ENCODE measurements at places on chromosomes 1 and 21.
A peak's percentile ranks its signal among the peaks of the same experiment; 100 is the strongest.

- DNase-seq: no peak
Observed at GRCh38 chr1:41656068-41656467, 171.6 kb upstream of the EDN2 start.

DNA sequence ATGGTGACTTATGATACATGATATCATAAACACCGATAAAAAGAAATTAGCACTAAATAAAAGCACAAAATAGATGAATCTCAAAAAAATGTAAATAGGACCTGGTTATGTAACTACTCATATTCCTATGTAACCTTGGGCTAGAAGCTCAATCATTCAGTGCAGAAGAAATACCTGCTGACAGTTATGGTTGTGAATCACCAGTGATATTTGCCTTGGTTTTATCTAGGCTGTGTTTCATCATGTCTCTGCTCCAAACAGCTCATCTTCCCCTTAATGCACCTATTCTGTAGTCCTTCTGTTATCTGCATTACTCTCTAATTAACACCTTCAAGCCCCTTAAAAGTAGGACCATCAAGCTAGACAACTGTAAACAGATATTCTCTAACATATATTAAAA, 16.3 kb upstream of the PIGC start:
- no peak for DNase-seq

- DNase-seq: no peak
Observed at GRCh38 chr1:12631571-12631970, 12.3 kb upstream of the AADACL4 start.

GRCh38 chr1:206102292-206102936, 14.8 kb downstream of the AVPR1B start:
- no peak for DNase-seq

GRCh38 chr1:222040121-222040805, 298.4 kb upstream of the DUSP10 start:
- no peak for DNase-seq

DNA sequence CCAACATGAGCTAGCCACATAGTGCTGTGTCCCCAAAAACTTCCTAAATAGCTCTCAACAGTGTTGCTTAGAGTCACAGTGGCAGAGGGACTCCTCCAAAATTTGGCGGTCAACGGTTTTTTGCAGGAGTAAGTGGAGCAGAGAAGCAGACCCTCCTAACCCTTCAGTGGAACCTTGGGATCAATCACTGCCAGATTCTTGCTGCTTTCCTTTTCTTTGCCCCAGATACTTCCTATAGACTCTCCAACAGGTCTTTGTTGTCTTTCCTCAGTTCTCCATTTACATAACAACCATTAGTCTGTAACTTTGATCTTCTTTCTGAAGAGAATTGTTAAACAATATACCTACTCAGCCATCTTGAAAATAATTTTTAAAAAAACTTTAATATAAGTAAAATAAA, 556.1 kb downstream of the BRINP3 start:
- DNase-seq: no peak

DNA sequence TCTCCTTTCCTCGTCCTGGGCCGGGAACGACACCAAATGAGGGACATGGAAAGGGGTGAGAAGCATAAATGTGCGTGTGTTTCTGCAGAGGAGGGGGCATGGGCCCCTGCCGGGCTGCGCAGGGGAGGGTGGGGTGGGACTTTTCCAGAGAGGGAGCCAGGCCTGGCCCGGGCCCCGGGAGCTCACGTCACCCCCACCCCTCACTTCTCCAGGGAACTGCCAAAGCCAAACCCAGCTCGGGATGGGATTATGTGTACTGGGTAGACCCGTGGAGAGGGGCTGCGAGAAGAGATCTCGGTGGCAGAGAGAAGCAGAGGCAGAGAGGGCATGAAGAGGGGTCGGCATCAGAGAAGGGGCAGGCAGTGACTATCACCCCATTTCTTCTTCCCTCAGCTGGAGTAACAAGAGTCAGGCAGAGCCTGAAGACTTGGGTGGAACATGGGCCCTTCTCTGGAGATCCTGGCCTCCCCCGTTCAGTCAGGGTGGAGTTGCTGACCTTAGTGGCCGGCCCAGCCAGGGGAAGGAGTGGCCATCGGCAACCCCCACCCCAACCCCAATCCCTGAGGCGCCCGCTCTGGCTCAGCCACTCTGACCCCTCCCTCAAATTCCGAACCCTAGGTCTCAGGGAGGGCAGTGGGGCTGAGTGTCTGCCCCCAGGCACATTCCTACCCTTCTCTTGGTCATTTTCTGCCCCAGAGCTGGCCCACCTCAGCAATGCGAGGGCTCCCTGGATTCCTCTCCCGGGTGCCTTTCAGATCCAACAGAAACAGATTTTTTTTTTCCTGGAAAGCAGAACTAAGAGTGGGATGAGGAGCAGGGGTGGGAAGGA, 1.2 kb downstream of the ADAMTSL4 start:
- DNase-seq: no peak

DNA sequence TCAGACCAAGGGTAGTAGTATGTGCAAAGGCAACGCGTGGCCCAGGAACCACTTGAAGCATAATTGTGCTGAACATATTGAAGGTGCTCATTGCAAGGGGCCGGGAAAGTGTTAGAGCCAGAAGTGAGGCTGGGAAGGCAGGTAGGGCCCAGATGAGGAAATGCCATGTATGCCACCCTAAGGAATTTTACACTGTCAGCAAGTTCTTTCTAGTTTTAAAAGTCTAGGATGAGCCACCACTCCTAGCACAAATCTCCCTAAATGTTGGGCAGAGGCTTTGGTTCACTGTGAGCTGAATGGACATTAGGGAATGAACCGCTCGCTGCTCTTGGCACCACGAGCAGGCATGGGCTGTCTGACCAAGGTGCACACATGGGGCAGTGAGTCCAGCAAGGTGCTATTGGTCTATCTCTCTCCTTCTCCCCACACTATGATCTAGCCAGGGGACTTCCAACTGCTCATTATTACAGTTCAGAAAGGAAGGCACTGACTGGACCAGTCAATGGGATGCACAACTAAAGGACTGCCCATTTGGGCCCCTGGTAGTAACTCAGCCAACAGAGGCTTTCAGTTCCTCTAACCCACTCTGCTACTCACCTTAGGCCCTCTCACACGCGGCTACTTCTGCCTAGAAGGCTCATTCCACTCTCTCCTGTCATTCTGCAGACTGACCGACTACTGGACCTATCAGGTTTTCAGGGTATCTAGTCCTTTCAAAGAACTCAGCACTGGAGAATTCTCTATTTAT, 2.0 kb downstream of the KANK4 start:
- DNase-seq: peak; percentile 22

GRCh38 chr1:45530632-45531135, 9.0 kb upstream of the PRDX1 start:
- peak; percentile 80 for DNase-seq

GRCh38 chr1:204277563-204278219, 63.9 kb upstream of the GOLT1A start:
- DNase-seq: no peak

- peak; percentile 95 for DNase-seq
Observed at GRCh38 chr1:29171089-29171488, 10.6 kb downstream of the SRSF4 start.

GRCh38 chr1:202235856-202236837, 42.5 kb downstream of the LGR6 start:
- DNase-seq: peak; percentile 65

DNA sequence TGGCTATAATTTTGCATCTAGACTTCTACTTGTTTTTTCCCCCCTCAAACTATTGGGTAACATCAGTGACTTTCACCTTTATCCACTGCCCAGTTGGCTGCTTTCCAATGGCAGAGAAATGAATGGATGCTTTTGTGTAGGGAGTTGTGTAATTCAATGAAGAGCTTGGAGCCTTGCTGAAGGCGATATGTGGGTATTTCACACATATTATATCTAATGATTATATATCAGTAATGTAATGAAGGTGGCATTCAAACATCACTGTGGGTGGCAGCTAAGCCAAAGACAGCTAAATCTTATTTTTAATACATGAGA, 81.2 kb downstream of the TGFB2 start:
- no peak for DNase-seq

- peak; percentile 65 for DNase-seq
Observed at GRCh38 chr21:44709426-44710293, 1.7 kb downstream of the TSPEAR start.

DNA sequence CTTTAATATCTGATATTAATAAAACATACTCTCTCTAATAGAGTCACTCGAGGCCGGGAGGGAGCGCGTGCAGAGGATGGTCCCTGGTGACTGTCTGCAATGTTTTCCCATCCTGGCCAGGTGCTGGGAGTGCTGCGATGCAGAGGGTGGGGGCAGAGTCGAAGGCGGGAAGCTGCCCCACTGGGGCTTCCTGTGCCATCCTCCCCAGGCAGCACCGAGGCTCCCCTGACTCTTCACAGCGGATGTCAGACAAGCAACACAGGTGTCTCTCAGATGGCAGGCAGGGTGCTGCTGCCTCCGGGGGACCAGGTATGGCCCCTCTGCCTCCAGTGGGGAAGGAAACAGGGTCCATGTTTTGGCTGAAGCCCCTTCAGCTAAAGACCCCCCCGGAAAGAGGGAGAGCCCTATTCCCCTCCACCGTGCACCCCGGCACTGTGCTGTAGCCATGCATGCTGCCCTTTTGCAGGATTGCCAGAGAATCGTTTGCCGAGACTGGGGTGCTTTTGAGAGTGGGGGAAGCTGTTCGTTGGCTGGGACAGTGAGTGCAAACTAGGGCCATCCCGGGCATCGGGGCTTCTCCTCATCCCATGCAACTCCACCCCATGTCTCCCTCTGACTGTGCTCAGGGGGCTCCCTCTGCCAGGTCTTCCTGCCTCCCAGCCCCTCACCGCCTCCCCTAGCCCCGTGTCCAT, 32.1 kb upstream of the TTC34 start:
- DNase-seq: no peak

GRCh38 chr1:204437796-204438570, 26.4 kb upstream of the PPP1R15B start:
- DNase-seq: no peak

DNA sequence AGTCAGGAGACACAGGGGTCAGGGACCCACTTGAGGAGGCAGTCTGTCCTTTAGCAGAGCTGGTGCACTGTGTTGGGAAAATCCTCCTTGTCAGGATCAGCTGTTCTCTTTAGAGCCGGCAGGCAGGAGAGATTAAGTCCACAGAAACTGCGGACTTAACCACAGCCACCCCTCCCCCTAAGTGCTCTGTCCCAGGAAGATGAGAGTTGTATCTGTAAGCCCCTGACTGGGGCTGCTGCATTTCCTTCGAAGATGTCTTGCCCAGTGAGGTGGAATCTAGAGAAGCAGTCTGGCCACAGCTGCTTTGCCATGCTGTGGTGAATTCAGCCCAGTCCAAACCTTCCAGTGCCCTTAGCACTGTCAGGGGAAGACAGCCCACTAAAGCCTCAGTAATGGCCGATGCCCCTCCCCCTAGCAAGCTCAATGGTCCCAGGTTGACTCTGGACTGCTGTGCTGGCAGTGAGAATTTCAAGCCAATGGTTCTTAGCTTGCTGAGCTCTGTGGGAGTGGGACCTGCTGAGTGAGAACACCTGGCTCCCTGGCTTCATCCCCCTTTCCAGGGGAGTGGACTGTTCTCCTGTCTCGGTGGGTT, 172.8 kb downstream of the ST6GALNAC3 start:
- no peak for DNase-seq

GRCh38 chr1:81799939-81800694, 617 bp upstream of the ADGRL2 start:
- DNase-seq: peak; percentile 76

- peak; percentile 4 for DNase-seq
Observed at GRCh38 chr1:187491082-187491720, 662.5 kb downstream of the PLA2G4A start.

DNA sequence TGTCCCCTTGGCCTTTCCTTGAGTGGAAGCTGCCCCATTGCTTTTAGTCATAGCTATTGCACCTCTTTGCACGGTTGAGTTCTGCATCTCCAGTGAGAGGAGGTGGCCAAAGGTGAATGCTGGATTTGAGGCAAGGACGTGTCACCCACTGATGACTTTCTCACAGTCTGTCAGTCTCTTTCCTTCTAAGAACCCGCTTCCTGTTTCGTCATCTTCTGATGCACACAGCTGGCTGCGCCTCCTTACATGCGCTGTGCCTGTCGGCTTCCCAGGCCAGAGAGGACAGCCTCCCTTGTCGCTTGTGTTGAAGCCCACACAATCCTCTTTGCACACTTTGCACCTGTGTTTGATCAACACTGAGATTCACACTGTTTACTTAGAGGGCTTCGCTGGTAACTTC, 41.8 kb upstream of the PWP2 start:
- DNase-seq: no peak

- no peak for DNase-seq
Observed at GRCh38 chr1:216044538-216044937, 378.7 kb downstream of the USH2A start.

- DNase-seq: no peak
Observed at GRCh38 chr1:118210051-118210722, 25.2 kb upstream of the SPAG17 start.

GRCh38 chr1:36238433-36238832, 14.2 kb downstream of the THRAP3 start:
- no peak for DNase-seq

DNA sequence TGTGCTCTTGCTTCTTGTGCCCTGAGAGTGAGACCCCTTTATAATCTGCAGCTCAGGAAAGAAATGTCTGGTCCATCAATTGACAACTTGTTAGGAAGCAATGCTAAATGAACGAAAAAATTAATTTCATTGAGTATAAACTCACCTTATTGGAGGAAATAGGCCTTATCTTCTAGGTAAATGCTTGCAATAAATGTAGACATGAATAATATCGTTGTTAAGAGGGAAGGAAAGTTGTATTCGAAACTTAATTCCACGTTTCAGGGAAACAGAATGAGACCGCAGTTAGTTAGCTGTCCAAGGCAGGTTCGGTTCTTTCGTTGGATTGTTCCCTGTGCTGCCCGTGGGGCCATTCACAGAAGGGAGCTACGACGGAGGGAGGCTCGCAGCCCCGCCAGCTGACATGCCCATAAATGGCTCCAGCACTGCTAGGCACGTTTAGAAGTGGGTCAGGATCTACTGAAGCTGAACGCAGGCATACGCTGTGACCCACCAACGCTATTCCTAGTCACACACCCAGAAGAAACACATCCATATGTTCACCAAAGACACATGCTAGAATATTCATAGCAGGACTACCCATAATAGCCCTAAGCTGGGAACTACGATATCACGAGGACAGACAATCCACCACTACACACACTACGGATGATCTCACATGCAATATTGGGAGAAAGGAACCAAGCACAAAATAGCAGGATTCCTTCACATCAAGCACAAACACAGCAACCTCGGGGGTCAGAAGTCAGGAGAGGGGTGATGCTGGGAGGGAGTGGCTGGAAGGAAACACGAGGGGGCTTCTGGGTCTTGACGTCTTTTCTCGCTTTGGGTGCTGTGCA, 56.2 kb upstream of the LBR start:
- DNase-seq: no peak
